Activated CD4-positive, alpha-beta memory T cell treated with anti-CD3 and anti-CD28 coated beads for 36 hours (primary cell): ENCODE measurements at places on chromosomes 3 and 15. TPM values are rescaled to one million over a fixed set of nuclear protein-coding genes. Genes with fewer than 3 reads are reported as not detected.

- DNase-seq = no peak
Observed at GRCh38 chr3:159069866-159070425, 268.1 kb downstream of the MFSD1 start.

DNA sequence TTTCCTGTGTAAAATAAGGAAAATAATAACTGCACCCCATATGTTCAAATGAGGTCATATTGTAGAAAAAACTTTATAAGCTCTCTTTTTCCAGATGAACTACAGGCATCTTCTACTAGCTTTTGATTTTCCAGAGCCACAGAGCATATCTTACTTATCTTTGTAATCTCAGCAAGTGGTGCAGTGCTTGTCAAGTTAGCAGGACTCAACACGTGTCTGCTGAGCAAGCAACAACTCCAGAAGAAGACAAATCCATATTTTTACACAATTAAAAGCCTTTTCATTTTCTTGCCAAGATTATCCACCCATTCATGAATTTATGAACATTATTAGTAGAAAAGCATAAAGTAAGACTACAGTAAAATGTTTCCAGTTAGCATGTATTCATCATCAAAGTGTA lies 14.4 kb upstream of the TSC22D2 start:
- DNase-seq = no peak

Gene ALDH1L1
- not detected for total RNA-seq

- DNase-seq = no peak
Observed at GRCh38 chr3:80018375-80018774, 250.6 kb upstream of the ROBO1 start.

Gene NKTR
- 65.9 TPM for total RNA-seq

GRCh38 chr3:76300746-76301145 lies 515.4 kb upstream of the ZNF717 start:
- no peak for DNase-seq

DNA sequence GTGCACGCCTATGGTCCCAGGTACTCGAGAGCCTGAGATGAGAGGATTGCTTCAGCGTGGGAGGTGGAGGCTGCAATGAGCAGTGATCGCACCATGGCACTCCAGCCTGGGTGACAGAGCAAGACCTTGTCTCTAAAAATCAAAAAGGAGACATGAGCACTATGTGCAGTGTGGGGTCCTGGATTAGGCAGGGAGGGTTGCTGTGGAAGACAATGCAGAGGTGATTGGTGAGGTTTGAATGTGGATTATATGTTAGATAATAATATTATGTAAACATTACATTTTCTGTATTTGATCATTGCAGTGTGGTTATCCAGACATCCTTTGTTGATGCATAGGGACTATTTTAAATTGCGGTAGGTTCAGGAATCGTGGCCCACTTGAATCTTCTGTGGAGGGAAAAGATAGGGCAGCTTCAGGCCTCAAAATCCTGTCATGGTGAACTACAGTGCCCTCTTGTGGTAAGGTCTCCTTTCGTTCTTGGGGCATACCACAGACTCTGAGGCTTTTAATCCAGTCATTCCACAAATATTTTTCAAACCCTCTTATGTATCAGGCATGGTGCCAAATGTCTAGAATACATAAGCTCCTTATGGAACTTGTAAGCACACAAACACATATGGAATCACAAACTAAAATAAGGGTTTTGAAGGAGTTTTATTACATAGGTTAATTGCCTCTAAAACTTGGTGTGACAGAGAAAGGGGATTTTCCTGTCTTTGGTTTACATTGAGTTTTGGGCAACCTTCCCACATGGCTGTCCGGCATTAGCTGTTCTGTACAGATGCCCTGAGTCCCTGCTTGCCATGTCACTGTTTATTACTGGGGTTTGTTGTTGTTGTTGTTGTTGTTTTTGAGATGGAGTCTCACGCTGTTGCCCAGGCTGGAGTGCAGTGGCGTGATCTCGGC lies 37.7 kb downstream of the GPD1L start:
- peak; percentile 51 for DNase-seq

Gene CHRNA5
- total RNA-seq = 4.5 TPM

GRCh38 chr3:42652611-42653302 lies 740 bp upstream of the ZBTB47 start:
- DNase-seq = no peak

Gene TICRR
- 16.8 TPM for total RNA-seq

GRCh38 chr3:128655531-128655930 lies 4.9 kb upstream of the RPN1 start:
- no peak for DNase-seq
